Amygdala (tissue), 56 donors: ENCODE measurements at places on chromosomes 13 and 19.

DNA sequence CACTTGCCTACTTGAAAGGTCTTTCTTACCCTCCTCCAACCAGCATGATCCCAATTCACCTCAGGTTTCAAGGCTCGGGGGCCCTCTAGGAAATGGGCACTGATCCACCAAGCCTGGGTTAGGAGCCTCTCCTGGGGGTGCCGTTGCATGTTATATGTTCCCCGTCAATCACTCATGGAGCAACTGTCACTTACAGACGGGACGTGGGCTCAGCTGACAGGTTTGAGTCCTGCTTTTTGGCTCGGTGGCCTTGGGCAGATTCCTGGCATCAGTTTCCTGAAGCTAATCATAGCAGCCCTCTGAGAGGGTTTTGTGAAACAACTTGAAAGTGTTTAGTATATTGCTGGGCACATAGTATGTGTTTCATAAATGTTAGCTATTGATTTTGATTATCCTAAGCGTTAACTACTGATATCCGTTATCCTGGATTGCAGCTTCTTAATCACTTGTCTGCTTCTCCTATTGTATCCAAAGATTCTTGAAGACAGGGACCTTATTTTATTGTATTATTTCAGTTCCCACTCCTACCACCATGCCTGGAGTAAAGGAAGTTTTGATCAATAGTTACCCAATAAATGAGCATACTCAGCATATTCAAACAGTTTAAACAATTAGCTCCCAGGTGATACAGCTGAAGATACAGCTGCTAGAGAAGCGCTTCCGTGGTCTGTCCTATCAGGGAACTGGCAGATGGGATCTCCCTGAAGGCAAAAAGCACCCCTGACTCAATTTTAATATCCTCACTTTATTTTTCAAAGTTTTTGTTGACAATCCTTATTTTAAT lies 57.9 kb downstream of the RFC3 start:
- no peak for DNase-seq

DNA sequence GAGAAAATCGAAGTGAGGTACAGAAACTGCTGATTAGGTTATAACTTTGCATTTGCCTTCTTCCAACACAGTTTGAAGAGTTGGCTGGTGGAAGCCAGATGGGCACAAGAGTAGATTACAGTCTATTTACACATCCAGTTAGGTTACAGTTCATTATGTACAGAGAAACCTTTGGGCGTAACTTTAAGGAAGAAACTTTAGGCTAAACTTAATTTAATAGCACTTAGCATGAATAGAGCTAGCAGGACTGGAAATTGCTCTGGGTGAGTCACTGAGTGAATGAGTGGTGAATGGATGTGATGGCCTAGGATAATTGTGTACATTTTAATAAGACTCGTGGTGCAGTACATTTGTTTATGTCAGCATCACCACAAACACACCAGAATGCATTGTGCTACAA lies 62.9 kb upstream of the KLHL1 start:
- DNase-seq: no peak

- DNase-seq: no peak
These were observed 2.1 kb downstream of the ZMYM2 start for GRCh38 chr13:19960653-19960976.

DNA sequence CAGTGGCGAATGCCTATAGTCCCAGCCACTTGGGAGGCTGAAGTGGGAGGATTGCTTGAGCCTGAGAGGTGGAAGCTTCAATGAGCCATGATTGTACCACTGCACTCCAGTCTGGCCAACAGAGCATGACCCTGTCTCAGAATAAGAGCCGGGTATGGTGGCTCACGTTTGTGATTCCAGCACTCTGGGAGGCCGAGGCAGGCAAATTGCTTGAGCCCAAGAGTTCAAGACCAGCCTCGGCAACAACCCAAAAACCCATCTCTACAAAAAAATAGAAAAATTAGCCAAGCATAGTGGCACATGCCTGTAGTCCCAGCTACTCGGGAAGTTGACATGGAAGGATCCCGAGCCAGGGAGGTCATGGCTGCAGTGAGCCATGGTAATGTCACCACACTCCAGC lies 5.3 kb upstream of the NECTIN2 start:
- no peak for DNase-seq

DNA sequence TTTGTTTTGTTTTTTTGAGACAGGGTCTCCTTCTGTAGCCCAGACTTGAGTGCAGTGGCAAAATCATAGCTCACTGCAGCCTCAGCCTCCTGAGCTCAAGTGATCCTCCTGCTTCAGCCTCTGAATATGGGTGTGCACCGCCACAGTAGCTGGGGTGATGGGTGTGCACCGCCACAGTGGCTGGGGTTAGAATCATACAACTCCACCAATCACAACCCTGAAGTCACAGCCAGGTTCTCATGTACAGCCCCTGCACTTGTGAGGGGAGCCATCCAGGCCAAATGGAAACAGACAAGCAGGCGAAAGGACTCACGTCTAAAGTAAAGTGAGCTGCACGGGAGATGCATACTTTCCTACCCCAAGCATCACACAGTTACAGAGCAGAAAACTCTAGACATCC lies 63.1 kb upstream of the RANBP3 start:
- no peak for DNase-seq

DNA sequence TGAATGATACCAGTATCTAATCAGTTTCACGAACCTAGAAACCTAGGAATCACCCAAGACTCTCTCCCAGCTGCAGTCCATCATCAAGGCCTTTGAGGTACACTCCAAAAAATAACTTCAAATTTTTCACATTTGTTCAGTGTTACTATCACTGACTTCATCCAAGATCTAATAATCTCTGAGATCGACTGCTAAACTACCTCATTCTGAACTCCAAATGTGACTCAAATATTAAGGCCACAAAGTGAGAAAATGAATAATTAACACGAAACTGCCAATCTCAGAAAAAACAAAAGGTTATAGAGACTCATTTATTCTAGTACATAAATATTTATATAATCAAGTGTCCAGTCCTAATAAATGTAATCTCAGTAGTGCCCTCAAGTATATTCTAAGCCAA lies 430.3 kb upstream of the ATXN8OS start:
- DNase-seq: no peak

GRCh38 chr13:67966065-67966464 lies 735.9 kb upstream of the PCDH9 start:
- no peak for DNase-seq

- DNase-seq: no peak
These were observed 92.9 kb upstream of the SGCG start for GRCh38 chr13:23087880-23088279.

- DNase-seq: no peak
These were observed 19.8 kb downstream of the SERP2 start for GRCh38 chr13:44393391-44393790.

GRCh38 chr19:20472854-20473253 lies 92.7 kb downstream of the ZNF737 start:
- DNase-seq: no peak

GRCh38 chr13:105804561-105805190 lies 730.8 kb downstream of the EFNB2 start:
- DNase-seq: no peak

DNA sequence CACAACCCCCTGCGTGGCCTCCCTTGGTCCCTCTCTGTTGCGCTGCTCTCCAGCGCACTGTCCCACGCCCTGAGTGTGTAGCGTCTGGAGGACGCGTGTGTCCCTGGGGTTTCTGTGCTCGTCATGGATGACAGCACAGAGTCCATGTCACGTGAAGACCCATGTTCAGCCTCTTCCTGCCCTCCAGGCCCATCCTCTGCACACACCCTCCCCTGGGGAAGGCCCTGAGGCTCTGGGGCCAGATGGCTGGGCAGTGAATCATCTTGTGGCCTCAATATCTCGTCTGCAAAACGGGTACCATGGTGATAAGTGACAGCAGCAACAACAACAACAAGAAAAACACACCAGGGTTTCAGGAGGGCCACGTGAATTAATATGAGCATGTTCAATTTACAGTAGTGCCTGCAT lies 71.5 kb upstream of the ARHGEF7 start:
- no peak for DNase-seq

- DNase-seq: no peak
These were observed 7.4 kb upstream of the ESD start for GRCh38 chr13:46804391-46804815.

- no peak for DNase-seq
These were observed 754.5 kb downstream of the DIAPH3 start for GRCh38 chr13:59409211-59409610.

DNA sequence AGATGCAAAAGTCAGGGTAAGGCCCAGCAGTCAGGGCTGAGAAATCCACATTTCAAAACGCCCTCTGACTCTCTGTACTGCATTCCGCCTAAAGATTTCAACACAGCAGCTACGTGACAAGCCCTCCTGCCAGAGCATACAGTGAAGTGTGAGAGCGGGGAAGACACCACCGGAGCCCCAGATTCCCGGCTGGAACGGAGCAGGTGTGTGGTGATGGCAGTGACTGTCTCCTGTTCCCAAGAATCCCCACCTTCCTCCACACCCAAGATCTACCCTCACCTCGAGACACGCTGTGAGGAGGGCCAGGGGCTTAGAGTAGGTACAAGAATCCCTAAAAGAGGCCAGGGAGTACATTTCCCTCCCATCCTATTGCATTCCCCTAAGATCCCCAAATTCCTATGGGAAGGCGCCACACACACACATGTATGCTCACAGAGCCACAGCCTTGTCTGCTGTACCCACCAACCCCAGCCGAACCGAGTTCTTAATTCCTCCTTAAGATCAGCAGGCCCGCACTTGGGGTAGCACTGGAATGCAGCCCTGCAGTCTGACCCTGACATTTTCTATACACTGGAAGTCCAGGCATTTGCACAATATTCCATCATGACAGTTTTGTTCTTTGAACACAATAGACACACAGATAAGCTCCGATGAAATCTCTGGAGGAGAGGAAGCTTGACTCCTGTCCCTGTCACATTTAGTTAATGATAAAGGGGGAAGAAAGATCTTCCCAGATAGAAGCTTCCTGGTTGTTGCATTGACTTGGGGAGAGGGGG lies 102.9 kb downstream of the FOXO1 start:
- DNase-seq: no peak

GRCh38 chr19:1280636-1281568 lies 4.8 kb upstream of the EFNA2 start:
- DNase-seq: no peak

GRCh38 chr19:55635334-55635717 lies 5.5 kb upstream of the ZNF580 start:
- DNase-seq: no peak

- no peak for DNase-seq
These were observed 294.6 kb downstream of the ITGBL1 start for GRCh38 chr13:101747039-101747438.

GRCh38 chr13:80408270-80408669 lies 67.3 kb upstream of the SPRY2 start:
- DNase-seq: no peak

- DNase-seq: no peak
These were observed 6.0 kb downstream of the KANK2 start for GRCh38 chr19:11191273-11191755.

DNA sequence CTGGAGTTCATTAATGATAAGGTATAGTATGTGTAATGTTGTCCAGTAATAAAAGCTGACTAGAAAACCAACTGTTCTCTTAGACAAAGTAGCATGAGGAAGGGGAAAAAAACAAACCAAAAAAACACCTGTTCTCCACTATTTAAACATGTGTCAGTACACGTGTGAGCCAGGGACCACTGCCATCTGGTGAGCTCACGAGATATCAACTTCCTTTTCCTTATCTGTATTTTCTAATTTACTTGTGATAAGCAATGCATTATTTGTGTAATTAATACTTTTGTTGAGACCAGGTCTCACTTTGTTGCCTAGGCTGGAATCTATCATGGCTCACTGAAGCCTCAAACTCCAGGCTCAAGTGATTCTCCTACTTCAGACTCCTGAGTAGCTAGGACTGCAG lies 4.3 kb upstream of the SIX5 start:
- no peak for DNase-seq

DNA sequence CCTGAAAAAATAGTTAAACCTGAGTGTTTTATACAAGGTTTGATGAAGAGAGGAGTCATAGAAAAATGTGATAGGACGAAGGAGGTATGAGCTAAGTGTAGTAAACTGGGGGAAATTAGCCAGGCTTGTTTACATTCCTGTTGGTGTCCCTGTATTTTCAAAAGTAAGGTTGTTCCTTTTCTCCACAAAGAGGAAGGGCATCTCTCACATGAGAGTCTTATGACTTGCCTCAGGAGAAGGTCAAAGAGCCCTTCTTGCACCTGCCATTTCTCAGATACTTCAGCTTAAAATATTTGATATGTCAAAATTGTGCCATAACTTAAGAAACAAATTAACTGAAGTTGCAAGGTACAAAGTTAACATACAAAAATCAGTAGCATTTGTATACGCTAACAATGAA lies 3.6 kb upstream of the N4BP2L2 start:
- DNase-seq: no peak

GRCh38 chr13:90008707-90009149 lies 1338.8 kb upstream of the MIR17HG start:
- DNase-seq: no peak

DNA sequence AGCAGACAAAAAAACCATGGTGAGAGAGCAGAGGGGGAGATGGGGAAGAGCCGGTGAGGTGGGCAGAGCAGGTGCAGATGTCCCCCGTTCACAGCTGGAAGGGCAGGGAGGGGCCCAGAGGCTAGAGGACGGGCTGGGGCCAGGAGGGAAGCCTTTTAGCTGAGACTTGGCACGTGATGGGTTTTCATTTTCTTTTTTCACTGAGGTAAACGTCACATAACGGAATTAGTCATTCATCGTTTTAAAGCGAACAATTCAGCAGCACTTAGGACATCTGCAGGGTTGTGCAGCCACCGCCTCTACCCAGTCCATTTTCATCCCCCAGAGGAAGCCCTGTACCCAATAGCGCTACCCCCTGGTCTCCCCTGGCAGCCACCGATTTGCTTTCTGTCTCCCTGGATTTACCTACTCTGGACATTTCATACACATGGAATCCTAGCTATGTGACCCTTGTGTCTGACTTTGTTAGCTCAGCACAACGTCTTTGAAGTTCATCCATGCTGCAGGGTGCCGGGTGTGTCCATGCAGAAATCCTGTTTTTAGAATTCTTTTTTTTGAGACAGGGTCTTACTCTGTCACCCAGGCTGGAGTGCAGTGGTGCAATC lies 16.0 kb upstream of the EMC10 start:
- no peak for DNase-seq

DNA sequence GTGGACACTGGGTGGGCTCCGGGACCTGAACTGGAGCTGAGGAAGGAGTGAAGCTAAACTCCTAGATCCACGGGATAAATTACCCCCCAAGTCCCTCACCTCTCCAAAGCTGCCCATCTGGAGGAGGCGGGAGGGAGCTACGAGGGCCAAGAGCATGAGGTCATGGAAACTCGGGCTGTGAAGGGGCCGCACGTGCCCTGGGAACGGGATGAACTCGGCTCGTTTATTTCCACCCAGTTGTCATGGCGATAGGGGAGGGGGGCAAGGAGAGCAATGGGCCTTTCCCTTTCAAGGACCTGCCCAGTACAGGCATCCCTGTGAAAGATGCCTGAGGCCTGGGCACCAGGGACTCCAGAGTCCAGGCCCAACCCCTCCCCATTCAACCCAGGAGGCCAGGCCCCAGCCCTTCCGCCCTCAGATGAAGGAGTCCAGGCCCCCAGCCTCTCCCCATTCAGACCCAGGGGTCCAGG lies 3.8 kb downstream of the PPP1R12C start:
- DNase-seq: peak; percentile 47

GRCh38 chr13:48402325-48402932 lies 10.5 kb downstream of the LPAR6 start:
- DNase-seq: no peak
